Stimulated activated CD8-positive, alpha-beta memory T cell treated with anti-CD3 and anti-CD28 coated beads, Interleukin-4, amount 100 ng/mL, for 24 hours (primary cell): ENCODE measurements at places on chromosomes 7 and 10.
A peak's percentile ranks its signal among the peaks of the same experiment; 100 is the strongest.

GRCh38 chr7:15556339-15557105, 5.3 kb downstream of the AGMO start:
- no peak for DNase-seq

- DNase-seq, result no peak
These were observed 109.2 kb upstream of the KDM7A start for GRCh38 chr7:140285938-140286337.

- DNase-seq, result no peak
These were observed 91.6 kb downstream of the DNMBP start for GRCh38 chr10:99917963-99918825.

- DNase-seq, result no peak
These were observed 42.3 kb downstream of the PRKCQ start for GRCh38 chr10:6537770-6538169.

GRCh38 chr7:3042861-3043489, 692 bp downstream of the CARD11 start:
- DNase-seq, result peak; percentile 54

GRCh38 chr7:140501966-140502365, 22.7 kb upstream of the MKRN1 start:
- DNase-seq, result no peak

- no peak for DNase-seq
These were observed 146.4 kb upstream of the LYZL2 start for GRCh38 chr10:30775779-30776591.

GRCh38 chr10:112779025-112779770, 170.8 kb upstream of the TCF7L2 start:
- DNase-seq, result no peak

DNA sequence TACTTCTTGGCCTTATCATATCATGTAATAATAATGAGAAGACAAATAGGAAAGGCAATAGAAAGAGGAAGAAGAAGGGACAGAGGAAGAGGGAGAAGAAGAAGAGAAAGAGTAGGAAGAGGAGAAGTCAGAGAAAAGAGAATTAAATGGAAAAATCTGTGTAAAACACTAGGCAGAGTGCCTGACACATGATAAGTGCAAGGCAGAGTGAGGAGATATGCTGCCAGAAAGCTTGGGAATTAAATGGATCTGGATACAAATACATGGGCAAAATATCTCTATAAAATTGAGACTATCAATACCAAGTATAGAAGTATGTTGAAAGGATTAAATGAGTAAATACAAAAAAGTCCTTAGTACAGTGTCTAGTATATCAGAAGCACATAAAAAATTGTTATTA, 124.8 kb downstream of the CACNA2D1 start:
- no peak for DNase-seq

GRCh38 chr10:131663351-131663750, 237.5 kb upstream of the PPP2R2D start:
- DNase-seq, result no peak
